Adrenal gland (tissue), 19 donors: ENCODE measurements at places on chromosomes 5 and 9. TPM values are rescaled to one million over a fixed set of nuclear protein-coding genes. Genes with fewer than 3 reads are reported as not detected.

Gene ABO
- 9.9 TPM for polyA plus RNA-seq

Gene S100Z
- 0.40 TPM for polyA plus RNA-seq

Gene HK3
- 102 TPM for polyA plus RNA-seq

Gene TTLL11
- 4.8 TPM for polyA plus RNA-seq

Gene LHX3
- not detected for polyA plus RNA-seq

Gene GRIA1
- 1.1 TPM for polyA plus RNA-seq

Gene ITK
- 0.92 TPM for polyA plus RNA-seq

Gene EIF4E1B
- polyA plus RNA-seq, result 0.24 TPM

Gene FST
- 3.6 TPM for polyA plus RNA-seq

Gene HRCT1
- 1.5 TPM for polyA plus RNA-seq

Gene HAPLN1
- not detected for polyA plus RNA-seq

Gene FXN
- 11.7 TPM for polyA plus RNA-seq

Gene LAMC3
- polyA plus RNA-seq, result 85.3 TPM

Gene NDUFS6
- 58.6 TPM for polyA plus RNA-seq

Gene C5orf58
- polyA plus RNA-seq, result not detected

Gene INSL4
- not detected for polyA plus RNA-seq

Gene GABRA1
- 3.6 TPM for polyA plus RNA-seq

Gene GRXCR2
- not detected for polyA plus RNA-seq

Gene WDR38
- polyA plus RNA-seq, result not detected

Gene ADRB2
- 0.54 TPM for polyA plus RNA-seq

Gene IL4
- not detected for polyA plus RNA-seq

Gene LCN6
- polyA plus RNA-seq, result 20.8 TPM

Gene SPIN1
- polyA plus RNA-seq, result 55.0 TPM

Gene FIBCD1
- 0.11 TPM for polyA plus RNA-seq

Gene LCP2
- 17.1 TPM for polyA plus RNA-seq

Gene PPP3R2
- polyA plus RNA-seq, result not detected

Gene TTC23L
- 1.0 TPM for polyA plus RNA-seq

Gene PIP5K1B
- polyA plus RNA-seq, result 2.1 TPM

Gene FOXI1
- polyA plus RNA-seq, result not detected

Gene AFAP1L1
- polyA plus RNA-seq, result 5.2 TPM
